B cell (primary cell): ENCODE measurements at places on chromosomes 13 and 19. TPM values are rescaled to one million over a fixed set of nuclear protein-coding genes. Genes with fewer than 3 reads are reported as not detected.

The MTUS2 gene
- not detected in 2 replicates for total RNA-seq

The NAXD gene
- 33.3 and 36.0 TPM in 2 replicates for total RNA-seq

The GGACT gene
- total RNA-seq = 2.9 and 3.5 TPM in 2 replicates

The ZIC5 gene
- total RNA-seq = not detected in 2 replicates

The C19orf12 gene
- total RNA-seq = 25.7 and 29.4 TPM in 2 replicates

The CGB5 gene
- total RNA-seq = not detected in 2 replicates

The HDGFL2 gene
- 49.3 and 49.9 TPM in 2 replicates for total RNA-seq

The RINL gene
- 66.2 and 67.0 TPM in 2 replicates for total RNA-seq

The PSG2 gene
- not detected in 2 replicates for total RNA-seq

The C1QTNF9B gene
- not detected in 2 replicates for total RNA-seq

The PEX11G gene
- total RNA-seq = 0.62 and 0.68 TPM in 2 replicates
